ENCODE measurements at places on chromosomes 6 and 20. TPM values are rescaled to one million over a fixed set of nuclear protein-coding genes. Genes with fewer than 3 reads are reported as not detected.

DNA sequence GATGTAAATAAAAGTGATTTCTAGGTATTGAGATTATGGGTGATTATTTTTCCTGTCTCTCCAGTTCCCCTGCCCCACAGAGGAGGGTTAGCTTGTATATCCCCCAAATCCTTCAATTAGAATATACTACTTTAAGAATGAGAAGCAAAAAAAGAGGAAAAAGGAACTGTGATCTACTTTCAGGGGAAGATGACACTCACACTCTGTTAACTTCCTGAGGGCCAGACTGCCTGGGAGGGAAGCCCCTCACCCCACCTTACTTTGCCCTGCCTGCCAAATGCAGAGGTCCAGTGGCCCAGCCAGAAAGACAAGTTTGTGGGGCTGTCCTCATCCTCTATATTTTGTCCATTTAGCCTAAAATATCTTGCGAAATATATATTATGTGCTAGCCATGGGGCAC, 9.2 kb upstream of the LY86 start:
- DNase-seq = no peak

DNA sequence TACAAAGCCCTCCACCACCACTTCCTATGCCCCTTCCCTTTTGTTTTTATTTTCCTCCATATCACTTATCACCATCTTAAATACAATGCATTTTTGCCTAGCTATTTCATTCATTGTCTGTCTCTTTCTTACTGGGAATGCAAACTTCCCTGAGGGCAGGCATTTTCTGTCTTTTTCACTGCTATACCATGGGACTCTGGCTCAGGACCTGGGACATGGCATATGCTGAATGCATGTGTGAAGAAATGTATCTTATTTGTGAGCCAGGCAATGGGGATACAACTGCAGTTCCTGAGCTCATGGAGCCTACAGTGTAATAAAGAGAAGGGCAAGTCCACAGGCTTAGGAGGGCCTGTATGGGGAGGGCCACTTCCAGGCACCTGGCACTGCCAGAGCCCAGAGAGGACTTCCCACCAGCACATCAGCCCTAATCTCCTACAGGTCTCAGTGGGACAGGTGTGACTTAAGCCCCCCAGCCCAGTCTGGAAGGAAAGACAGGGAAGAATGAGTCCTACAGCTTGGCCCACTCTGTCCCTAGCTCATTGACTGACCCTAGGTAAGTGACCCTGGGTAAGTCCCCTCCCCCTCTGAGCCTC, 43.2 kb downstream of the TFEB start:
- no peak for DNase-seq

DNA sequence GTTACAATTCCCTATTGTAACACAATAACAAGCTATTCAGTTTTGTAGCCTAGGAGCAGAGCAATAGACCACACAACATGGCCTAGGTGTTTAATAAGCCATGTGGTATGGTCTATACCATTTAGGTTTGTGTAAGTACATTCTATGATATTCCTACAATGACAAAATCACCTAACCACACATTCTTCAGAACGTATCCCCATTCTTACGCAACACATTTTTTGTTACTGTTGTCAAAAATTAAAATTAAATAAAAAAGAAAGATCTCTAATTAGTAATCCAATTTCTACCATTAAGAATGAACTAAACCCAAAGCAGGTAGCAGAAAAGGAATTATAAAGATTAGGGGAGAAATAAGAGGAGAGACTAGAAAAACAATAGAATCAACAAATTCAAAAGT, 44.0 kb downstream of the RANBP9 start:
- no peak for DNase-seq

DNA sequence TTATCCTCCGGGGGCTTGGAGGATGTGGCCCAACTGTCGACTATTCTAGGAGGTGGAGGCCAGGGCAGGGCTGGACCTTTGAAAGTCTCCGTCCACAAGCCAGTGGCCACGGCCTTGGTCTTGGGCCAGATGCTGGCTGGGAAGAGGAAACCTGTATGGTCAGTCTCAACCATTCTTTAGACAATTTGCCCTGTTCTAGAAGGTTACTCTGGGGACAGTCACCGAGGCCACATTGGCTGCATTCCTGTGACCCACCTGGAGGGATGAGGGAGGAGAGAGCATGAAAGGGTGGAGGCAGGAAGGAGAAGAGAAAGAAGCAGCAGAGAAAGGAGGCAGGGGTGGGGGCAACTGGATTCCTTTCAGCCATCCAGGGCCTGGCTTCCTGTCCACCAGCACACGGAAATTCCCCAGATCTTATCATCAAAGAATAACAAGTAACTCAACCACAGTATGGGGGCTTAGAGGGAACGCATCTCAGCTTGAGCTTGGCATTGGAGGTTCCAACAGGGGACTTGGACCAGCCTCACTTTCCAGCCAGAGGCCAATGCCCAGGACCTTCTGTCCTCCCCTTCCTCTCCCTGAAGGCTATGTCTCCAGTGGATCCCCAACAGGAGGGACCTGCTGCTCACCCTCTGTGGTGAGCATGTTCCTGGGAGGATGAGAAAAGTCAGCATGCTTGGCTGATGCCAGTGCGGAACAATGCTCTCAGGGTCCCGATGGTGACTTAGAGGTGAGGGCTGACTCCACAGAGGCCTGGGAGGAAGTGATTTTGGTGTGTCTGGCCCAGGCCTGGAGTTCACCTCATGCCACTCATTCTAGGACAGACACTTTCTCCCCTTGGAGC, 30.4 kb downstream of the TGM2 start:
- DNase-seq = peak; percentile 100

GRCh38 chr6:136644597-136644952, 94.4 kb upstream of the MAP7 start:
- DNase-seq = no peak

DNA sequence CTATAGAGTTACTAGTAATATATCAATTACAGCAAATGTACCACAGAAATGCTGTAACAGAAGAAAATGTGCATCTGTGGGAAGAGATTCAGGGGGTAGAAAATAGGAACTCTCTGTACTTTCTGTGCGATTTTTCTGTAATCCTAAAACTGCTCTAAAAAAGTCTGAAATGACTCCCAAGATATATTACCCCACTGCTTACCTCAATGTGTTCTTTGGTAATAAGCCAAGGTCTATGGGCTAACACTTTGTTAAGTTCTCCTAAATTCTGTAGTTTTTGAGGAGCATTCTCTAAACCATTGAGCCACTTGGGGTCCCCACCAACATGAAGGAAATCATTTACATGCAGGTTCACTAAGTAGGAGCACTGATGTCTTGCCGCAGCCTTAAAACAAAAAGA, 94.4 kb downstream of the SESN1 start:
- no peak for DNase-seq

GRCh38 chr20:2752567-2753460, 47.6 kb downstream of the CPXM1 start:
- DNase-seq = peak; percentile 20

DNA sequence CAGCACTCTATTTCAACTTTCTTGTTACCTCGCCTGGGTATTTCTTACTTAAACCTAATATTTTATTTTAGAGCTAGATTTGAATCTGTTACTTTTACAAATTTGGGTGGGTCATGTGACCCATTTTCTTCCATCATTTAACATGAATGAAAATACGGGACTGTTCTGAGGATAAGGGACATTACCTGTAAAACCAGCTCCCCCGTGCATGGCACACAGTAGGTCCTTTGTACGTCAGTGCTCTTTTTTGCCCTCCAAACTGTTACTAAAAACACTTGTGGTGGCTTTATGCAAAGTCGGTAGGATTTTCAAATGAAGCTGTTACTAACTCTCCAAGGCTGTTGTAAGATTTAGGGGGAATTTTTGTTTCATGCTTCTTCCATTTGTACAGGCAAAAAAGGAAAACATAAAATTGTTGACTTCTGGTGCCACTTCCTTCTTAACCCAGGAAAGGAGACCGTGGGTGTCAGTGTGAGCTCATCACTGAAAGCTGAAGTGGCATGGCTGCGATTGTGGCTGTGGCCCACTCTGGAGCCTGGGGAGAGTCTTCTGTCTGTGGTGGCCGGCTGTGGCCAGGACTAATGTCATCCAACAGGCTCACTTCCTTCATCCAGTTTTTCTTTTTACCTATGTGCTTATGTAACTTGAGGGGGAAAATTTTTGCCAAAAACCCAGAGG, 40.2 kb upstream of the PXDC1 start:
- DNase-seq = no peak

- DNase-seq = no peak
Measured at GRCh38 chr20:59163631-59164530, at the start of gene ZNF831. Gene ZNF831, plus strand, starts transcription at chr20:59163821. Its CDS starts 27,199 bp downstream, at chr20:59191020.

DNA sequence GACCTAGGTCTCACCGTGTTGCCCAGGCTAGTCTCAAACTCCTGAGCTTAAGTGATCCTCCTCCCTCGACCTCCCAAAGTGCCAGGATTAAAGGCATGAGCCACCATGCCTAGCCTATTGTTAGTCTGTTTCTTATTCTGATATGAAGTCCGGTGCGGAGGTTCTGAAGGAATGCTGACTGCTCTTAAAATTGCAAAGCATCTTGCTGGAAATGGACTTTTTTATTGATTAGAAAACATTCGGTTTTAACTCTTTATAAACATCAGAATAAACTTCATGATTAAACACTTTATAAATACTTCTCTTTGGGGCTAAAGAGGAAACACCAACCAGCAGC, 3.2 kb downstream of the TNFAIP3 start:
- DNase-seq = no peak

DNA sequence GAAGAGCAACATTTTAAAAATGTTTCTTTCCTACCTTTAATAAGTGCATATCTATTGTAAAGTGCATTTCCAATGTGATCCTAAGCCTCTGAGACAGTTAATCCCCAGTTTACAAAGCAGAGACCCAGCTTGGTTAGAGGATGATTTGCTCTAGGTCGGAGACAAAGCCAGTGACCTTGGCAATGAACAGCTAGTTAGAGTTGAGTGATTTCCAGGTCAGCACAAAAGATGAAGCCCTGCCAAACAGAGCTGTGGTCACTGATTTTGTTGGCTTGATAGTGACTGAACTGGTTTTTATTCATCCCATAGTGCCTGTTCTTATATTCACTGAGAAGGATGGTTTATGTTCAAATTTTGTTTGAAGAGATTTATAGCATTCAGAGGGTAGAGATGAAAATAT, 56.6 kb upstream of the CD83 start:
- peak; percentile 29 for DNase-seq

GRCh38 chr20:52937591-52938100, 34.5 kb upstream of the TSHZ2 start:
- DNase-seq = peak; percentile 42

GRCh38 chr6:45543298-45544235, 165.8 kb upstream of the SUPT3H start:
- DNase-seq = peak; percentile 86

- no peak for DNase-seq
Measured at GRCh38 chr20:59412181-59412580, 111.8 kb downstream of the EDN3 start.

GRCh38 chr6:5630636-5631035, 369.3 kb downstream of the FARS2 start:
- DNase-seq = no peak

DNA sequence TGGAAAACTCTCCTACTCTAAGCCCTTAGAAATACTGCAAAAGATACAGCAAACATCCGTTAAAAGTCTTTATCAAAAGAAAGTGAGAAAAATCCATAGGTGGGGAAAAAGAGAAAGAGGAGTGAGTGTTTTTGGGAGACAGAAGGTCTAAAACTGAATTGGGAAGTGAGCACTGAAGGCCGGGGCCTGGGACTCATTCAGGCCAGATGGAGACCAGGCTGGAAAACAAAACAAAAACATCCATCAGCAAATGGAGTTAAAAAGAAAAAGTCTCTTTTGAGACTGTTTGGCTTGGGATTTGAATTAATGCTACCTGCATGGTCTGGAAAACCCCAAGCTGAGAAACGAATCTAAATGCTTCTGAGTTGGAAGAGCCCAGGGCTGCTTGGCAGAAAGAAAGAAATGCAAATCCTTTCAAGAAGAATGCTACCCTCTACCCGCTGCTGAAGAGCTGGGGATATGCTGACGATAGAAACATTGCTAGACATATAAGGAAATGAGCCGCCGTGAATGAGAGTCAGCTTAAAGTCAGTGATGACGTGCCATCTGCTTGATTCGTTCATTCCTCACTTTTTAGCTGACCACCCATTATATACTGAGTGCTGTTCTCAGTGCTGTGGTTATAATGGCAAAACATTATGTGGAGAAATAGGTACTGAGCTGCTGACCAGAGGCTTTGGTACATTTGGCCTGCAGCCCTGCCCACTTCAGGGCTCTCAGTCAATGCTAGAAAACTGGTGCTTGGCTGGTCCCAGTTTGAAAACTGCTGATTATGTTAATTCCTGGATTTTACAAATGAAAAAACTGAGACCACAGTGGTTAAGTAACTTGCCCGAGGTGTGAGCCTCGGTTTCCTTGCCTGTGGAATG, 28.0 kb upstream of the TULP4 start:
- DNase-seq = no peak

DNA sequence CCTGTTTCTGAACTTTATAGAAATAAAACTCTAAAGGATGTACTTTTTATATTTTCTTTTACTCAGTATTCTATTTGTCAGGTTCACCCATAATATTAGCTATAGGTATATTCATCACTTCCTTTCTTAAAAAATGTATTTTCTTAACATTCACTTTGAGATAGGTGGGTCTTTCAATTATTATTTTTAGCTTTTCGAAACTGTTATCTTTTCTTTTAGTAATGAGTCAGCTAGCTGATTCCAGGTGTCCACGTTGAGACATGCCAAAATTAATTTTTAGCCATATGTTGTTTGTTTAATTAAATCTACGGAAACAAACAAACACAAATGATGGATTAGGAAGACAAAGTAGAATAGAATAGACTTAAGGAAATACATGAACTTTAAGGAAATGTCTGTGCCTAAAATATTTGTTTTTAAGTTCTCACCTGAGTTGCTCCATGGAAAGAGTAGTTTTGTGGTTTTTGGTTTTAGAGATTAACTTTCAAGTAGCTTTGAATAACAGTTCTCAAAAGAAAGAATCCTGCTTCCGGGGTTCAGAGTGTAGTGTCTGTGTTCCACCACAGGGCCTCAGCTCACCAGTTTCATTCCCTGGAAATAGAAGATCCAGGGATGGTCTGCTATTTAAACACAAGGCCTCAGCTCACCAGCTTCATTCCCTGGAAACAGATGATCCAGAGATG, 435.0 kb downstream of the HAO1 start:
- DNase-seq = no peak

Gene SIRT5
- total RNA-seq = 5.9 TPM

Gene PTCHD4
- not detected for total RNA-seq

Gene LPA
- not detected for total RNA-seq

Gene SLC17A2
- not detected for total RNA-seq

Gene MICB
- 34.4 TPM for total RNA-seq

Gene SPAG4
- total RNA-seq = 38.5 TPM

Gene NKX2-4
- total RNA-seq = not detected

Gene PRSS16
- total RNA-seq = not detected

Gene NUP43
- 47.9 TPM for total RNA-seq

All from RPMI7951 (cell line).